ENCODE measurements at places on chromosomes 5 and 9.

- H3K27ac ChIP-seq: no peak overlapping the region
- H3K27me3 ChIP-seq: no peaks in the 10 kb centered on the region
- no peak for DNase-seq
These were observed 77.1 kb upstream of the SUSD1 start for GRCh38 chr9:112252194-112252593.

DNA sequence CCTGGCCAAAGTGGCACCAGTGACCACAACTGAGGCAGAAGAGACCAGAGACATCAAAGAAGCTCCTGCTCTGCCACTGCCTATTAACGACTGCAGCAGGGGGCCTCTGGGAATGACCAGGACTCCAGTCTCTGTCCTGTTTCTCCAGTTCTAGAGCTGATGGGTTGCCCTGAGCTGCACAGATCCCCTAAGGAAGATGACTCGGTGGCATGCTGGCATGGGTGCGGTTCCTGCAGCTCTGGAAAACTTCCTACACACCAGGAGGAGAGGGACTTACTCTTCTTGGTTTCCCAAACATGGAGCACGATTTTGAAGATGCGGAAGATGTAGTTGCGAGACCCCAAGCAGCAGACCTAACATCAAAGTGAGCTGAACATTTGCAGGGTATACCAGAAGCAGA, 2.7 kb downstream of the SLIT3 start:
- no peak overlapping the region for H3K27ac ChIP-seq
- H3K36me3 ChIP-seq: no peaks in the 10 kb centered on the region
- no peak for DNase-seq

- no peaks in the 10 kb centered on the region for H3K36me3 ChIP-seq
- no peak overlapping the region for H3K27ac ChIP-seq
- DNase-seq: no peak
- no peak overlapping the region for H3K4me3 ChIP-seq
These were observed 1328.6 kb downstream of the PTPRD start for GRCh38 chr9:9284201-9284600.

GRCh38 chr5:64295101-64295500, 129.5 kb downstream of the RNF180 start:
- no peak overlapping the region for H3K27ac ChIP-seq
- no peaks in the 10 kb centered on the region for H3K27me3 ChIP-seq
- H3K4me1 ChIP-seq: no peaks in the 10 kb centered on the region
- H3K36me3 ChIP-seq: no peaks in the 10 kb centered on the region

DNA sequence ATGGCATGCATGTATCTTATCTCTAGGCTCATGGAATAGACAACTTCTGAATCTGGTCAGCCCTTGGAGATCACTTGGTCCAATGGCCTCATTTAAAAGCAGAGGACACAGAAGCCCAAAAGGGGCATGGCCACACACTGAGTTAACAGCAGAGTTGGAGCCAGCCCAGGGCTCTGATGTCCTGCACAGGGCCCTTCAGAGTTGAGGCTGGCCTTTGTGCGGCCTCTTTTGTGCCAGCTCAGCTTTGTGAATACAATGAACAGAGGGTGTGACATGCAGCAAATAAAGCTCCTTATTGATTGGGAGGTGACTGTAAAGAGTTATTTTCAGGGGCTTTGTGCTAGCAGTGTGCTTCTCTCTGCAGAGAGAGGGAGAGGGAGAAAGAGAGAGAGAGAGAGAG, 150.1 kb upstream of the STK32A start:
- no peaks in the 10 kb centered on the region for H3K27me3 ChIP-seq
- H3K36me3 ChIP-seq: no peaks in the 10 kb centered on the region
- H3K4me3 ChIP-seq: no peak overlapping the region
- H3K27ac ChIP-seq: no peak overlapping the region

Data from gastrocnemius medialis (tissue), 4 donors.